Activated CD8-positive, alpha-beta memory T cell treated with anti-CD3 and anti-CD28 coated beads, Interleukin-2, amount 10 ng/mL, durations not matched to agents 7 days and 5 days (primary cell): ENCODE measurements at places on chromosomes 16 and 17. TPM values are rescaled to one million over a fixed set of nuclear protein-coding genes. Genes with fewer than 3 reads are reported as not detected.

SEZ6 gene
- total RNA-seq = not detected

STUB1 gene
- total RNA-seq = 84.2 TPM

TBC1D3B gene
- 5.8 TPM for total RNA-seq

DNA sequence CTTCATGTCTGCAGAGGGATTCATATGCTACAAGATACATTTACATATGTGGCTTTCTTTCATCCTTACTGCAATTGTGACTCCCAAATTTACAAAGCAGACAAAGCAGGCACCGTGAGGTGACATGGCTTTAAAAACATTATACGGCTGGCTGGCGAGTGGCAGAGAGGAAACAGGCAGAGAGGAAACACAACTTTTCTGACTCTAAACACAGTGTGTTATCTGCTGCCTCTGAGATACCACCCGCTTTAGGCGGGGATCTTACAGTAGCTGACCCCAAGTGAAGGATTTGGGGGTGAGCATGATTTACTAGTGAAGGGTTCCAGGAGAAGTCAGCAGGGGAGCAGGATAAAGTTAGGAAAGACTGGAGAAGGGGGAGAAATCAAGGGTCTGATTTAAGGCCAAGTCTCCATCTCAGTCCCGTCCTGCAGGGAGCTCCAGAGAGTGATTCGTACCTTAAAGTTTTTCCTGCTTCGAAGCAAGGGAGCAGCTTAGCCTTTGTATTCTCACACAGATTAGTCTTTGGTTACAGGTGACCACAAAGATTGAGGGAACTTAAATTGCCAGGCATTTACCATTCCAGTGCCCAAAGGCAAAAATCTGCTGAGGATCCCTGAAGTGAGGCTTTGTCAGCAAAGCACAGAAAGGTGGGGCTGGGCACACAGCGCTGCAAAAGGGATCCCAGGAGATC, 355.0 kb downstream of the GRIN2A start:
- no peaks in the 10 kb centered on the region for H3K36me3 ChIP-seq
- no peak for DNase-seq
- H3K27ac ChIP-seq = no peak overlapping the region
- no peaks in the 10 kb centered on the region for H3K27me3 ChIP-seq
- H3K4me3 ChIP-seq = no peak overlapping the region

DNA sequence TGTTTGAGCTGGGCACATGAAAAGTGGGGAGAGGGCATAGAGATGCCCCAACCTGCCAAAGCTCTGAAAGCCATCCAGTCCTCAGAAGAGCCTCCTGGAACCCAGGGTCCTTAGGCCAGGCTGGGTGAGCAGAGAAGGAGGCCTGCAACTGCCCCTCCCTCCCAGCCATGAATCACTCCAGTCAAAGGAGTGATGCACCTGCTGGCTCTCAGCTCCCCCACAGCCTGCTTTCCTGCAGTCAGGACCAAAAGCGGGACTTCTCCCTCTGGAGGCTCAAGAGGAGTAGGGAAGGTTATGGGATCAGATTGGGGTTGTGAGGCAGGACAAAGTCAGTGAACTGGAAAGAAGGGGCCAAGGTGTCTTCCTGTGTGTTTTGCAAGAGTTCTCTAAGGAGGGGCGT, 145.6 kb downstream of the TMEM132E start:
- H3K27me3 ChIP-seq = peaks cover 14% of the 10 kb centered on the region
- H3K36me3 ChIP-seq = no peaks in the 10 kb centered on the region
- H3K27ac ChIP-seq = no peak overlapping the region
- no peaks in the 10 kb centered on the region for H3K4me1 ChIP-seq

DNA sequence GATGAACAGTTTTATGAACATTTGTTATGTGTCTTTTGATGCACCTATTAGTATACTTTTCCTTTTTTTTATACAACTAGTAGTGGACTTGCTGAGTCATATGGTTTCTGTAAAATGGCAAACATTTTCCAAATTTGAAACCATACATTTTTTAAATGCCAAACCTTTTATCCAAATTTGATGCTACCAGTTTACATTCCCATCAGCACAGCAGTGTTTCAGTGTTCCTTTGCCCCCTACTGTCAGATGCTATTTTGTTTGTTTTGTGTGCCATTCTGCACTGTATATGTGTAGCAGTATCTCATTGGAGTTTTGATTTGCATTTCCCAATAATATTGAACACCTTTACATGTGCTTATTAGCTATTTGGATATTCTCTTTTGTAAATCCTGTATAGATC, 219.4 kb downstream of the TANC2 start:
- H3K27ac ChIP-seq = no peak overlapping the region
- H3K36me3 ChIP-seq = peaks cover 5% of the 10 kb centered on the region
- H3K27me3 ChIP-seq = no peaks in the 10 kb centered on the region
- peaks cover 4% of the 10 kb centered on the region for H3K4me1 ChIP-seq

DNA sequence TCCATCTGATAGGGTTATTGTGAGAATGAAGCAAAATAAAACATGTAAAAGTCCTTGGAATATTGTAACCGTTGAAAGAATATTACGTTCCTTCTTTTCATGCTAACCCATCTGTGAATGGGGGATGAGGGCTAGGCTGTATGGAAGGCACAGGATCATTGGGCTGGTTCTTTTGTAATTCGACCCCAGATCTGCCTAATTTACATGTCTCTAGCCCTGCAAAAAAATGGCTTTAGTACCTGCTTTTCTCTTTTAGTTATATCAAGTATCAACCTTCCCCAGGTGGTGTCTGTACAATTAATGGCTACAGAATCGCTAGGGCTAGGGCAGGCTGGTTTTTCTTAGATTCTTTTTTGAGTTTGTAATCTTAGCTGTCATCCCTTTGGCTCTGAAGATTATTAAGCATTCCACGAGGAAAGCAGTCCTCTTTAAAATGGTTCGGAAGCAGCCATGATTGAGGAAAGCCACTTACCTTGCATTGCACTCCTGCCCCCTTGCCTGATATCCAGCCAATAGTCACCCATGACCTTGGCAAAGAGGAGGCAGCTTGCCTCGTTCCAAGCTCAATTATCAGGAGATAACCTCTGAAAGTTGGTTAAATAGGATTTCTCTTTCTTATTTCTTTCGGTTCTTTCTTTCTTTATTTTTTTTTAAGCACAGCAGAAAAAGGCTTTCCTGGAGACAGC, 153.9 kb upstream of the ZKSCAN2 start:
- no peaks in the 10 kb centered on the region for H3K27me3 ChIP-seq
- no peaks in the 10 kb centered on the region for H3K36me3 ChIP-seq
- no peak overlapping the region for H3K4me3 ChIP-seq
- H3K27ac ChIP-seq = no peak overlapping the region
- DNase-seq = no peak

DNA sequence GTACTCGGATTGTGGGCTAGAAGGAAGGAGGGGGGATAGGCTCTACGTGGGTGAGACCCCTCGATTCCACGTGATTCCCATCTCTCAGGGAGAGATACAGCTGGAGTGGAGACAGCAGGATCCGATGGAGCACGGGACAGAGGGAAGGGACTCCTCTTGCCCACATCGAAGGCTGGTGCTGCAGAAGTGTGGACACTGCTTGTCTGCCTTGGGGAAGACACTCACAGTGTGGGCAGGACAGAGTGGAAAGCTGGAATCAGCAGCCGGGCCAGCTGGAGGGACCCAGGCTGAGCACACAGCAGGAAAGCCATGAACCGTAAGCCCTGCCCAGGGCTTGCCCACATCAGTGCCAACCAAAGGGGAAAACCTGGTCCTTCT, 42.1 kb upstream of the RPH3AL start:
- peaks cover 2% of the 10 kb centered on the region for H3K36me3 ChIP-seq
- DNase-seq = no peak
- H3K27ac ChIP-seq = no peak overlapping the region
- H3K4me3 ChIP-seq = no peak overlapping the region

DNA sequence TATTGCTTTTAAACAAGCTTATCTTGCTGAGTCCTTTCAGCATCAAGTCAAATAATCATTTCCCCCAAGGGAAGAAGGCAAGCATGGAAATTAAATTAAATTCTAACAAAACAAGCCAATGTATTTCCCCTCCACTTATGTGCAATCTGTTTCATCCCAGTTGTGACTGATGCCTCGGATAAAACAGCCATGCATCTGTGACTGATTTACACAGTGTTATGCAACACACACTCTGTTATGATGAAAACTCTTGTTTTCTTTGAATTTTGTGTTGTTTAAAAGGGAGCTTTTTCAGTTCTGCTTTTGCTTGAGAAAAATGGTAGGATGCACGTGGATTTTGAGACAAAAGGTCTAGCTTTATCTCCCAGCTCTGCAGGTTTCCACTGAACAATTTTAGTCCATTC, 32.6 kb downstream of the TMEM100 start:
- no peaks in the 10 kb centered on the region for H3K4me1 ChIP-seq
- peaks cover 7% of the 10 kb centered on the region for H3K27me3 ChIP-seq
- no peak overlapping the region for H3K4me3 ChIP-seq
- DNase-seq = no peak
